Vagina (tissue), 2 donors: ENCODE measurements at places on chromosomes 11 and 22.

GRCh38 chr11:84313830-84314359 is 1027.7 kb upstream of the CCDC90B start:
- DNase-seq: no peak

- no peak for DNase-seq
These were observed 65.6 kb downstream of the BUD13 start for GRCh38 chr11:116707161-116707629.

GRCh38 chr22:39251762-39252460 is 7.1 kb upstream of the PDGFB start:
- DNase-seq: no peak

GRCh38 chr22:45314054-45314721 is 4.5 kb downstream of the FAM118A start:
- no peak for DNase-seq
